ENCODE measurements at places on chromosomes 3 and 15.

- DNase-seq: no peak
These were observed 23.9 kb upstream of the HEG1 start for GRCh38 chr3:125079675-125080045.

GRCh38 chr3:16898595-16899395, 14.0 kb downstream of the PLCL2 start:
- DNase-seq: no peak

DNA sequence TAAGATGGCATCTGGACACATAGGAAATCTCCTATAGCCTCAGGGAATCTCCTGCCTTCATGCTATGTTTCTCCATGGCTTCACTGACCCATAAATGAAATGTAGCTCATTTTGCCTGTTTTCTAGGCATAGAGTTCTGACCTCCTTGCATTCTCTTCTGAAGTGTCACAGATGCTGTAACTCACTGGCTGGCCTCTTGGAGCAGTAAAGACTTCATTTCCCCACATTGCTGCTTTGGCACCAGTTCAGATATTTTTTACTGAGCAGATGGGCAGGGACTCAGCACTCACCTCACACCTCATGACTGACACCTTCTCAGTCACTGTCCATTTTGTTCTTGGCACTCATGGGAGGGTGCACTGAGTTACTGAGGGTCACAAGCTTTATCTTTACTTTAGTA, 286.7 kb upstream of the TGFBR2 start:
- DNase-seq: peak; percentile 54

GRCh38 chr3:15023719-15024118, 41.4 kb downstream of the MRPS25 start:
- no peak for DNase-seq

DNA sequence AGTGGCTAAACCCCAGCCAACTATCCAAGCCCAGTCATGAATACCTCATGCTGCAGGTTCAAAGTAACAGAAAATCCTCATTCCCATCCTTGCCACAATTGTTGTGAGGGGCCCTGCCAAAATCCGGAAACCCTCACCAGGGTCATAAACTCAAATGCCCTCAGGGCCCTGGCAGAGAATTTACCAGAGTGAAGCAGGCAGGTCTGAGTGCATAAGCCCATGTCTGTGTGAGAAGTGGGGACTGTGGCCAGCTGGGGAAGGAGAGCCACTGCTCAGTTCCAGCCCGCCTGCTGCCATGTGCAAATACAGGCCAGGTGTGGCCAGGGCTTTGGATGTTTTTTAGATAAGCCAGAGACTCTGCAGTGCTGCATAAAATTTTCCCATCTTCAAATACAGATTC, 7.0 kb downstream of the CEP152 start:
- DNase-seq: no peak

DNA sequence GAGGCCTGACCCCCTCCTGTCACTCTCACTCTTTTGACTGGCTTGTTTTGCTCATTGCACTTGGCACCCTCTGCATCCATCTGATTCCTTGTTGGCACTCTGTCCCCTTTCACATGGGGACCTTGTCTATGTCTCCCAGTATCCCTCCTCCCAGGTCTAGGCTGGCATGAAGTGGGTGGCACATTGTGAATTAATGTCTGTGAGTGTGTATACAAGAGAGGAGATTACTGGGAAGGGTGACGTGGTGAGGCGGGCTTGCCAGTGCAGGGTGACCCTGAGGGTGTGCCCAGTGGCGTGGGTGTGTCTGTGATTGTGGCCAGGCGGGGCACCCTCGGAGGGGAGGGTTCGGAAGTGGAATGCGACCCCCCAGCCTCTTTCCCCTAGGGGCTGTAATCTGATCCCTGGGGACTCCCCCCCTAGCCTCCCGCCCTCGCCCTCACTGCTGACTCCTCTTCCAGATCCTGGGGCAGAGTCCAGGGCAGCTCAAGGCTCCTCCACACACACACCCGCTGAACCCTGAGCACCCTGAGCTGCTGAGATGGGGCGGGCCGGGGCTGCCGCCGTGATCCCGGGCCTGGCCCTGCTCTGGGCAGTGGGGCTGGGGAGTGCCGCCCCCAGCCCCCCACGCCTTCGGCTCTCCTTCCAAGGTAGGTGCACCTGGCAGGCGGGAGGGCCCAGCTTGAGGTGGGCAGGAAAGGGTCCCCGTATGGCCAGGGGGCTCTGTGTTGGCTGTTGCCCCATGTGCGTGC, at the start of gene SEMA3B:
Gene SEMA3B, plus strand, starts transcription at position 445 of the 749 bp plus-strand sequence. Its CDS starts 94 bp downstream, at position 539.
- DNase-seq: no peak
